ENCODE measurements at places on chromosomes 3 and 15.

DNA sequence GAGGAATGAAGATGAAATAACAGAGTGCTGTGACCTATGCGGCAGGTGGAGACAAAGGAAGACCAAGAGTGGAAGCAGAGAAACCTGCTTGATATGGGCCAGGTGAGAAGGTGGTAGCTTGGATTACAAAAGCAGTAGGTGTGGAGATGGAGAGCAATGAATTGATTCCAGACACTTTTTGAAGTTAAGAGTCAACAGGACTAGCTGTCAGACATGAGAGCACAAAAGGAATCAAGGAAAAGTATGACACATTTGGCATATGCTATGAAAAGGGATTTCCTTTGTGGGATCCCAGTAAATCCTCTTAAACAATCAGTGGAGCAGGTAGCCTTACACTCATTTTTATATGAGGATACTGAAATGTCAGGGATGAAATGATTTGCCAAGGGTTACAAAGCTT lies 160.5 kb downstream of the GREM1 start:
- no peak for DNase-seq

DNA sequence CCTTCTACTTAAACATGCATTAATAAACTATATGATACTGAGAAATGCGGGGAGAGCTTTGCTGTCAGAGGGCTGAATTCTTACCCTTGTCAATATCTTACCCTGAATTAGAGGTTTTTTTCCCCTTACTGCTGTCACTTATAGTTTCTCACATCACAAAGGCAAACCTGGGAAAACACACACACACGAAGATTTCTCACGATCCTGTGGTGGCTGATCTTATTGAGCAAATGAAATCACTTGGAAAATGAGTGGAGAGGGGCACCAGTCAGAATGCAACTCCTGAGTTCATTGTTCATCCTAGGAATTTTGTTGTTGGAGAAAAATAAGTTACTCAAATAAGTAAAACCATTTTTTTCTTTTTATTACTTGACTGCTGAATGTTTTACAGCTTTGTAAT lies 673.6 kb downstream of the EDEM1 start:
- DNase-seq = no peak

DNA sequence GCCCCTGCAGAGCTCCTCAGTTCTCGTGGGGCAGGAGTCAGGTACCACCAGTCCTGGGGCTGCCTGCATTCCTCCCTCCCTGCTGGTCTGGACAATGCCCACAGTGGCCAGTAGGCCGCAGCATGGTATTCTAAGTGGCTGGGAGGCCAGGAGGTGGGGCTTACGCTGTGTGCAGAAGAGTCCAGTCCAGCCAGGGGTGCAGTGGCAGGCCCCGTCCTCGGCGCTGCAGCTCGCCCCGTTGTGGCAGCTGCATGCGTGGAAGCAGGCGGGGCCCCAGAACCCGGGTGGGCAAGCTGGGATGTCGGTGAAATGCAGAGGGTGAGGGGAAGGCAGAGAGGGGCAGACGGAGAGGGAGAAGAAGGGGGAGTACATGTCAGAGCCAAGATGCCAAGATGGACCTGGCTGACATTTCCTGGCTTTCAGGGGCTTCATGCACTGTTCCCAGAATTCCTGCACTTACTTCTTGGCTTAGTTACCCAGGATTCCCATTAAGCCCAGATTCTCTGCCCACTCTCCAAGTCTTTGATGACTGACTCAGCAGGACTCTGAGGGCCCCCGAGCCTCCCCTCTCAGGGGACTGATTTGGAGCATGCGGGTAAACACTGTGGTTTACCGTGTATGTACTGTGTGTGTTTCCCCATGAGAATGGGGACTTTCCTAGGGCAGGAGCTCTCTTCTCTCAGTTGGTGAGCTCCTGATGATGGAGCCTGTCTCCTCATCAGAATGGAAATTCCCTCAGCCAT lies 47.5 kb downstream of the RAB11A start:
- DNase-seq = peak; percentile 87

GRCh38 chr3:127754411-127755304 lies 67.7 kb downstream of the MGLL start:
- DNase-seq = peak; percentile 78

DNA sequence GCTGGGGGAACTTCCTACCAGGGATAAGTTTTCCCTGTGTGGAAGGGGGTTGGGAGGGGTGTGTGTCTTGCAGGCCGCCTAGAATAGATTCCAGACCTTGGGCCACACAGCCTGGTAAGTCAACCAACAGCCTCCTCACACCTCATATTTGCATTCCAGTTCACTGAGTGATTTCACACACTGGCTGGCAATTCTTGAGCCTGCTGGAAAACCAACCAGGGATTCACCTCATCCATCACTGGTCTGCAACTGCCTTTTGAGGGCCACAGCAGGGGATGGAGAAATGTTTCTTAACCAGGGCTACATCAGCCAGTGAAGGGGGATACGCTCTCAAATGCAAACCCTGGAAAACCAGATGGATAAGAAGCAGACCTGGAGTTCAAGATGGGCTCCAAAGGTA lies 2.0 kb downstream of the FSTL1 start:
- DNase-seq = no peak

- DNase-seq = no peak
These were observed 231.9 kb downstream of the NSUN3 start for GRCh38 chr3:94294806-94295205.

GRCh38 chr3:195692781-195693427 lies 27.9 kb upstream of the MUC20 start:
- no peak for DNase-seq

DNA sequence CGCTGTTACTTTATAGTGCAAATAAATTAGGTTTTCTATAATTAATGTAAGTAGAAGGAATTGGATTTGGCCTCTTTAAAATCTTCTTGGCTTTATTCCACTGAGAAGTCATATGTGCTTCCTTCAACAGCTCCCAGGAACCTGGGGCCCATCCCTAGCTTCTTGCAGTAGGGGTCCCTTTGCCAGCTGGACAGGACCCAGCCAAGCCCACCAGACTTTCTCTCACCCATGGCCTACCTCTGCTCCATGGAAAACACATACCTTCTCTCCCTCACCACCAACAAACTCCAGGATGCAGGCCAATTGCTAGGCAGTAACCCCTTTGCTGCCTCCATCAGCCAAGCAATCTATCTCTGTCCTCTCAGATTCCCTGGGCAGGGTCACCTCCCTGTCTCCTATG lies 84.0 kb downstream of the RSL24D1 start:
- DNase-seq = no peak

- DNase-seq = peak; percentile 10
These were observed 1398.0 kb upstream of the ALCAM start for GRCh38 chr3:103968751-103969150.

DNA sequence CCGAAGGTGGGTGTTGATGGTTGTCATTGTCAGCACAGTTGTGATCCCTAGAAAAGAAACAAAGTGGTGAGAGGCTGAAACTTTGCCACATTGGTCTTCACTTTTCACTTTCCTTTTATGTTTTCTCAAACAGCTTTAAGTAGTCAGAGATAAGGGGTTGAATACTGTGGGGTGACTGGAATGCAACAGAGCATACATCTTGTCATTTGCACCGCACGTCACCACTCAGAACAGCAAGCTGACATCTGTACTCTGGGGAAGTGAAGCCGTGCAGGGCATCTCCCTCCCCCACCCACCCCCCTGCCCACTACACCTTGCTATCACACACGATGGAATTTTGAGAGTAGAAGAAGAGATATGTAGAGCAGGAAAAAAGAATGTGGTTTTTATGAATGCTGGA lies 211.7 kb downstream of the GABRB3 start:
- no peak for DNase-seq

DNA sequence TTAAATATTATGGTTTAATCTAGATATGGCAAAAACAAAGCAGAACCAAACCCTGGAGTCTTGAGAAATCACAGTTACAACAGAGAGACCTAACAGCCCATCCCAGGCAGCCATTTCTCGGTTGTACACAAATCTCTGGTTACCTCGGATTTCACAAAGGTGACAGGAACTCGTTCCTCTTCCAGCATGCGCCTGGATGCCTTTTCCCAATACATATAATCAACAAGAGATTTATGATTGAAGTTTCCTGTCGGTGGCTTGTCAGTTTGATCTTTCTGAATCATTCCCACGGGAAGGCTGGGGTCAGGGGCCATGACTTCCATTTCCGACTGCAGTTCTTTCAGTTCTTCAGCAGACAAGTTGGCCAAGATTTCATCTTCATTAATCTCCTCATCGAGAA lies 445 bp downstream of the LMOD3 start:
- DNase-seq = no peak

DNA sequence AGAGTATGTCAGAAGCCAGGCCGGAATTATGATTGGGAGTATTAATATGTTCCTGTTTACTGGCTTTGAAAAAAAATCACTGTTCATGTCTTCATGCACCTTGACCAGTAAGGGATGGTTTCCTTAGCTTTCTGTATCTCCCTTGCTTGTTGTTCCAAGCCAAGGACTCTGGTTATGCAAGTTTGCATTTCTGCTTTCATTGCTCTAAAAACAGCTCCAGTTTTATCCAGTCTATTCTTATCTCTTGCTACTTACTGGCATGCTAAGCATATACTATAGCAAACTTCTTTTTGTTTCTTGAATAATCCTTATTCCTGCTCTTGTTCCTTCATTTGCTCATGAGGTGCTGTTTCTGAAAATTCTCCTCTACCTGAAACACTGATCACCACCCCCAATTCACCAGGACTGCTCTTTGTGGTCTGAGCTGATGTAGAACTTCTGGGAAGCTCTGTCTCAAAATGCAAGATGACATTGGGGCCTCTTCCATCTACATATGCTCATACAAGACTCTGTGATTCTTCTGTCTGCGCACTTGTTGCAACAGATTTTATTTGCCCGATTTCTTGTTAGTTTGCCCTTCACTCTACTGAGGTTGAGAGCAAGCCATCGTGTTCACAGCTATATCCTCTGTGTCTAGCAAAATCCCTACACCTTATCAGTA lies 173.0 kb downstream of the EBLN2 start:
- DNase-seq = no peak

GRCh38 chr3:148791920-148792319 lies 35.7 kb upstream of the CPB1 start:
- DNase-seq = no peak

- no peak for DNase-seq
These were observed 10.0 kb downstream of the FAM98B start for GRCh38 chr15:38463893-38464292.

DNA sequence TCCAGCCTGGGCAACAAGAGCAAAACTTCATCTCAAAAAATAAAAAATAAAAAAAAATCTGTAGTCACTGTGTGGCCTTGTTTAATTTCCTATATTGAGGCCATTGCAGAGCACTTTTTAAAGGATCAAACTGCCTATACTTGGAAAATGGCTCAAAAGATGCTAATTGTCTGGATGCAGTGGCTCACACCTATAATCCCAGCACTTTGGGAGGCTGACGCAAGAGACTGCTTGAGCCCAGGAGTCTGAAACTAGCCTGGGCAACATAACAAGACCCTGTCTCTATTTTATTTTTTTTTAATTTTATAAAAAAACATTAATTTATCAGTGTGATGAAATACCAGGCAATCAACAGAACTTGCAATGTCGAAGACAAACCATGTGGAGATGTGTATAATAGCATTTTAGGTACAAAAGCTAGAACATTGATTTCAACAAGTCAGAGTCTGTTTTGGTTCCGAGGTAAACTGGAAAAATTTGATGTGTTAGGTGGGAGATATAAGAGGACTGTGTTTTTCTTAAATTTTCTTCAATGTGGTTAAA lies 47.0 kb upstream of the SETD2 start:
- no peak for DNase-seq

- DNase-seq = peak; percentile 72
These were observed 4.9 kb upstream of the TBC1D5 start for GRCh38 chr3:17747174-17747889.

DNA sequence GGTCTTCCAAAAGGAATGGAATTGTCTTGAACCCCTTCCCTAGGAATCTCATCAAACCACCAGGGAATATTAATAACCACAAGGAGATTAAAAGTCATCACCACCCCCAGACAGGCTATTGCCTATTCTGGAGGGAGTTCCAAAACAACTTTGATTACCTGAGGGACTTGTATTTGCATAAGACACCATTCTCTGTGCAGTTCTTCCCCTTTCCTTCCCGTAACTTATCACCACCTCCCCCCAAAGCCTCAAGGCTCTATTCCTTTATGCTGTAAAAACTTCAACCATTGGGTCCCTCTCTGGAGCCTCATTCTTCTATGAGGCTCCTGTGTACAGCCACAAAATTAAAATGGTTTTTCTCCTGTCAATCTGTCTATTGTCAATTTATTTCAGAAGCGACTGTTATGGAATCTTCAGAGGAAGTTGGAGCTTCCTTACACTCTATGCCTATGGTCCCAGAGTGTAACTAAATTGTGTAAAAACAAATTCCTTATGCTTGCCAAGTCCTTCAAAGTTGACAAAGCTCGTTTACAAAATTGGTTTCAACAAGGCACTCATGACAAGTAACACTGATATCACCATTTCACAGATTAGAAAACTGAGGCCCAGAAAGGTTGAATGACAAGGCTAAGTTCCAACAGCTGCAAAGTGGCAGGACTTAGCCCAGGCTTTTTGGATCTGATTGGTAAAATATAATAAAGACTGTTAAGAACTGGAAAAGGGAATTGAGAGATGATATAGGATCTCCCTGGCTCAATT lies 68.3 kb upstream of the HERC1 start:
- DNase-seq = no peak

DNA sequence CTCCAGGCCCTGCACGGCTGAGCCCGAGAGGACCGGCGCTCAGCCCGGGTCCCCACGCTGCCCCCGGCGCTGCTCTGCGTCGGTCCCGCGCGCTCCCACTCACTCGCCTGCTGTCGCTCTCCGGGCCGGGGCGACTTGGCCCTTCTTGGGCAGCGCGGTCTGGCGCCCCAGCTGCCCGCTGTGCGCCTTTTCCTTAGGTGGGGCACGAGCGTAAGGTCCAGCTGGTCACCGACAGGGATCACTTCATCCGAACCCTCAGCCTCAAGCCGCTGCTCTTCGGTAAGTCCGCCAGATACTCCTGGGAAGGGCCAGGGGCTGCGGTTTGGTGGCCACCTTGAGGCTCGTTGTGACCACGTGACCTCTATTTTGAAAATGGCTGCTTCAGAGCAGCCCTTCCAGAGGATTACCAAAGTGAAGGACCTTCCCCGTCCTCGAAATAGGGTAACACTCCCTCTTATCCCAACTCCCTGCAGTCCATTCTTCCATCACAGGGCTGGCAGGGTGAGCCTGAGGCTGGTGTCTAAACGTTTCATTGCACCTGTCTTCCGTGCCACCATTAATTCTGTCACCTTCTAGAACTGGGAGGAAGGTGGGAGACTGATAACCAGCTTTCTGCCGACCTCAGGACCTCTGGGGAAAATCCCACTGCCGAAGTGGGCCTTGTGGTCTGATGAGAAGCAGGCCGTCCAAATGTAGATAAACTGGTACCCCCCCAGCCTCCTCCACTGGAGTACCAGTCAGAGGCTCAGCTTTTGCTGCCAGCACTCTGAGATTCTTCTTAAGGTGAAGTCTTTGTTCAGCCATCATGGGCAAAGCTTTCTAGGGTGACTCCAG lies 812 bp downstream of the P4HTM start:
- DNase-seq = no peak

GRCh38 chr15:80484333-80484864 lies 80.2 kb downstream of the ARNT2 start:
- no peak for DNase-seq

GRCh38 chr15:100918690-100919480 lies at the start of gene LRRK1:
TSS of gene LRRK1 (plus strand) at chr15:100919357. CDS start at chr15:100924633, 5,276 bp downstream.
- DNase-seq = peak; percentile 76
